SHP77 treated with DMSO at 0.1 percent for 48 hours (cell line): ENCODE measurements at places on chromosomes 6 and 20.

DNA sequence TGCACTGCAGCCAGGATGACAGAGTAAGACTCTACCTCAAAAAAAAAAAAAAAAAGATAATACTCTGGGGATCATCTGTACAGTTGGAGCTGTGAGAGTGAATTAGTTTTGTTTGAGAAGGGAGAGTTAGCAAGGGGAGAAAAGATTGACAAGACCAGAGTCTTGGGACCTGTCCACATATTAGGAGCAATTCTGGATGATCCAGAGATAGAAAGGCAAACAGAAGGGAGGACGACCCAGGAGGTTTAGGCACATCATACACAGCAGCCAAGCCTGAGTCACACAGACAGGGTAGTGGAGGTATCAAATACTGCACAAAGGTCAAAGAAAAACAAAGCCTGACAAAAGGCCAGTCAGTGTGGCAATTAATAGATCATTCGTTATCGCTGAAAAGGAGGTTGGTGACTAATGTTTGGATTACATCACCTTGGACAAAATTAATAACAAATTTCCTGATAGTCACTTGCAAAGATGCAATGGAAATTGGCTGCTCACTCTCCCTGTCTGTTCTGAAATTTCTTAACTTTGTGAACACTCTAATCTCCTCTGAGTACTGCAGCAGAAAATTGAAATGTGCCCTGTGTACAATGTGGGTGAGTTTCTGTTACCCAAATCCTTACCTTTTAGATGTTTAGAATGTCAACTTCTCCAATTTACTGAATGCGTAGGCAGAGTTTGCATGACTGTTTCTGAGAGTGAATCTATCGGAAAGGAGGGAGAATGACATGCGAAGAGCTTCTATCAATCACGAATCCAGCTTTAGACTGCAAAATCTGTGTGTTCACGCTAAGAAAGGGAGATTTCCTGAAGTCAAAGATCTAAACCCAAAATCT is 105.4 kb downstream of the TSHZ2 start:
- no peak for DNase-seq

- peak; percentile 26 for DNase-seq
Measured at GRCh38 chr6:44630125-44631028, 242.9 kb downstream of the CDC5L start.

GRCh38 chr6:107020239-107020638 is 7.8 kb upstream of the MTRES1 start:
- DNase-seq, result no peak

- DNase-seq, result no peak
Measured at GRCh38 chr20:17503301-17504065, 27.7 kb downstream of the BFSP1 start.

- peak; percentile 70 for DNase-seq
Measured at GRCh38 chr20:20083807-20084206, 31.5 kb downstream of the CFAP61 start.

DNA sequence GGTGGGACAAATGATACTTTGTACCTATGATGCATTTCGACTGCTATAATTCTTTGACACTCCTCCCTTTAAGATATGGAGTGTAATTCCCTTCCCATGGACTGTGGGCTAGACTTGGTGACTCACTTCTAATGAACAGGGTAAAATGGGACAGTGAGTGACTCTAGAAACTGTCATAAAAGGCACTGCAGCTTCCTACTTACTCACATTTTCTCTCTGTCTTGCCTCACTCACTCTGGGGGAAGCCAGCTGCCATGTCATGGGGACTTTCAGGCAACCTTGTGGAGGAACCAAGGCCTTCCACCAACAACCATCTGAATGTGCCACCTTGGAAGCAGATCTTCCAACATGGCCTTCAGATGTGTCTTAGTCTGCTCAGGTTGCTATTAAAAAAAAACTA is 12.9 kb upstream of the GFOD1 start:
- DNase-seq, result no peak

GRCh38 chr6:163602851-163603250 is 188.3 kb downstream of the QKI start:
- no peak for DNase-seq

DNA sequence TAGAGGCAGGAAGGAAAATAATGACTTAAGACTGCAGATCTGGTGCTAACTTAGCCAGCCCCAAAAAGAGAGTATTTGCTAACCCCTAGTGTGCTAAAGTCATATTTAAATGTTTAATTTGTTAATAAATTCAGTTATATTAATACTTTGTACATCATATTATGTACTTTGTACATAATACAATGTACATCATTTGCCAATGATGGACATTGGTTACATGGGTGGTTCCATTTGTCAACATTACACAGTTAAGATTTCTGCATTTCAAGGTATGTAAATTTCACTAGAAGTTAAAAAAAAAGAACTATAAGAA is 63.9 kb upstream of the PIM1 start:
- no peak for DNase-seq

- DNase-seq, result no peak
Measured at GRCh38 chr20:19056909-19057308, 155.5 kb upstream of the SLC24A3 start.

GRCh38 chr20:39630215-39630908 is 668.2 kb downstream of the DHX35 start:
- no peak for DNase-seq

DNA sequence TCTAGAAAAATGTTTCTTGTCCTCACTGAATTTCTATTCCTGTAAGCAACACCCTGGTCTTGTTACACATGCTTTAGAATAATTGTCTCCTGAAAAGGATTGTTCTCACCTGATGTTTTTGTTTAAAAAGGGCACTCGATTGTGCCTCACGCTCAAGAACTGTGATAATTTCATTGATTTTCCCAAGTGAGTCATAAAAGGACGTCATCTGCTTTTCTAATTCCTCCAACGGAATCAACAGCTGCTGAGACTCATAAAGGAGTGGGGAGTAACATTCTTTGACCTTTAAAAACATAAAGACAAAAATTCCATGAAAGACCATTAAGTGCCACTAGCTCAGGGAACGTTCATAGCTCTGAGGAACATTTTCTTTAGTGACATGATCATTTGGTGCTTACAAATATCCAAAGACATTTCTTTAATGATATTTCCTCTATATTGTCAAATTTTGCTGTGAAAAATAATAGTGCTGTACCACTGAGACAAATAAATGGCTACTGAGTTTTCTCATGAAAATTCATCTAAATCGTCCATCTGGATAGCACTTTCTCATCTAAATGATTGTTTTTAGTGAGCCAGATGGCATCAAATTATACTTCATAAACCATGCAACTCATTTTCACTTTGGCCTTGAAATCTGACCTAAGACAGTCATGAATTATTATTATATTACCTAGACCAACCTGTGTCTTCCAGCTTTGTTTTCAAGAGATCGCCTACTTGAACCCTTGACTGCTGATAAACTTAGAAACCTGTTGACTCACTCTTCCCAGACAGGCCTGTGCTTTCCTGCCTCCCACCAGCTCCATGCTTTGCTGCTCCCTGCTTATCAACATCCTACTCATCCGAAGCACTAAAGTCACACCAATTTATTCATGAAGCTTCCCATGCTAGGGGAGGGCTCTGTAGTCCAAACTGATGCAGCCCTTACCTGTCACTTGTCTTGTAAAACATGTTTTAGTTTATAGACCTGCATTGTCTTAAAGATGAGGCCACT is 178.2 kb downstream of the SYNE1 start:
- DNase-seq, result no peak

DNA sequence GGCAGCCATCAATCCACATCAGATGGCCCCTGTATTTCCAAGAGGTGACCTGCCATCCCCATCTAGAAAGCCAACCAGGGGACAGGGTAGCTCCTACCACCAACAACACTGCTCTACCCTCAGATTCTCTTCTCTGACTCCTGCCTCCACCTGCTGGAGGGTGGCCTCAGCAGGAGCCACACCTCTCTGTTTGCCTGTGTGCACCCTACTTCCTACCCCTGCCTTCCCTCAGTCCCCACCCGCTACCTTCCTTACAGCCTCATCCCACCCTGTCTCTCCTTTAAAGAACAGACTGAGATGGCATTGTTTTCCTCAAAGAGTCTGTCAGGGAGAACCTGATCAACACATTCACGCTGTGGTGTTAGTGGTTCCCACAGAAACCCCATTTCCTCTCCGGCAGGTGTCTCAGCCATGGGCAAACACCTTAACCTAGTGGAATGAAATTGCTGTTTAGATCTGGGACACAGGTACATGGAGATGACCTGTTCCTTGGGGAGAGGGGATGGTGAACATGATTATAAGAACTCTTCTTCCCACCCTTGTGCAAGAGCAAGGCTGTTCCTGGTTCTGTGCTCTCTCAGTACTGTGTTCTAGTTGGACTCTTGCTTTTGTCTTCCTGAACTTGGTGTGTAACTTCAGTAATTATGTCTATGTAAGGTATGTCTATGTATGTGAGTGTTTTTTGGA is 1.8 kb downstream of the ENTPD6 start:
- DNase-seq, result no peak

GRCh38 chr20:64138276-64138815 is 25.9 kb upstream of the MYT1 start:
- no peak for DNase-seq

- no peak for DNase-seq
Measured at GRCh38 chr6:138719011-138719635, 54.4 kb upstream of the CCDC28A start.

DNA sequence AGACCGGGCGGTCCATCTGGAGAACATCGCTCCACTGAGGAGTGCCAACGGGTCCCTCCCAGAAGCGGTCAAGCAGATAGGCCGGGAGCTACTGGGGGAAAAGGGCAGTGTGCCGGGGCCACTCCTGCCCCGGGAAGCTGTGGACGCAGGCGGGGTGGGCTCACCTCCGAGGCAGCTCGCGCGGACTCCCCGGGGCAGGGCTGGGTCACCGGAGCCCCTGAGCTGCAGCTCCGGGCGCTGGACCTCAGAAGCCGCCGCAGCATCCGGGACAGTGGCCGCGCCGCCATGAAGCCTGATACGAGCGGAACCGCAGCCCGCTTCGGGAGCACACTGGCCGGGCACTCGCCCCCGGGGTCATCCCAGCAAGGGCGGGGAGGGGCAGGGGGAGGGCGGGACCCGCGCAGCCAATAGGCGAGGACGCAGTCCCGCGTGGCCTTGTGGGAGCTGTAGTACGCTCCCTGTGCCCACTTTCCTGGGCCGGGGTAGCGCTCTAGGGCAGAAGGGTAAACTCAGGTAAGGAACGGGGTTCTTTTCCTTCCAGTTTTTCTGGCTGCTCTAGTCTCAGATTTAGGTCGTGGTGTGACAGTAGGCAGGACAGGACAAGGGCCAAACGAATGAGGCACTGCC is at the start of gene MOCS1:
MOCS1 (minus strand) TSS at position 332 of the 627 bp plus-strand sequence; CDS start at position 287, 45 bp downstream.
- DNase-seq, result no peak

GRCh38 chr6:69069881-69070280 is 434.8 kb downstream of the ADGRB3 start:
- DNase-seq, result no peak

DNA sequence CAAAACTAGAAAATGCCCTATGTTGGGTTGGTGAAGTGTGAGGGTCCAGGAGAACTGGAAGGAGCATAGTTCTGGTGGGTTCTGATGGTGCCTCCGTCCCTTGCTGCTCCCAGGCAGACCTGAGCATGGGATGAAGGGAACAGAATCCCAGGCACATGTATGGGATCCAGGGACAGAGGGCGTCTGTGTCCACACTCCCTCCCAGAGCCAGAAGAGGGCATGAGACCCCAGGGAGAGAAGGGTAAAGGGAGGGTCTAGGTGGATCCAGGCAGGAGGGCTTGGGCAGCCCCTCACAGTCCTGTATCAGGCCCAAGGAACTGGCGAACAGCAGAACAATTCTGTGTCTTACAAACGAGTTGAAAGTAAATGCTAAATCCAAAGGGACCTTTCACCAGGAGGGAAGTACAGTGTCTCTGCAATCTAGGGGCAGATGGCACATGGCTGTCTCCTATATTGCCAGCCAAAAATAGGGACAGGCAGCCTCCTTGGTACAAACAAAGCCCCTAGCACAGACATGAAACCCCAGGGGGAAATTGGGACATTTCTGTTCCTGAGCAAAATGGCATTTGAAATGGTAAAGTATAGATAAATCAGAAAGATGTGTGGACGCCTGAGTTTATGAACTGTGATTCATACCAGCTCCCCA is 2.5 kb upstream of the BPIFA1 start:
- DNase-seq, result no peak

GRCh38 chr6:111730864-111731263 is 125.2 kb upstream of the TRAF3IP2 start:
- DNase-seq, result no peak

- no peak for DNase-seq
Measured at GRCh38 chr20:5354901-5355300, 38.1 kb upstream of the PROKR2 start.
